AG09319 (cell line): ENCODE measurements at places on chromosomes 12 and 14.

- DNase-seq: no peak
These were observed 284.8 kb downstream of the ITPR2 start for GRCh38 chr12:26548227-26548626.

- peak; percentile 30 for DNase-seq
These were observed 232.1 kb downstream of the NAV3 start for GRCh38 chr12:78062786-78063185.

DNA sequence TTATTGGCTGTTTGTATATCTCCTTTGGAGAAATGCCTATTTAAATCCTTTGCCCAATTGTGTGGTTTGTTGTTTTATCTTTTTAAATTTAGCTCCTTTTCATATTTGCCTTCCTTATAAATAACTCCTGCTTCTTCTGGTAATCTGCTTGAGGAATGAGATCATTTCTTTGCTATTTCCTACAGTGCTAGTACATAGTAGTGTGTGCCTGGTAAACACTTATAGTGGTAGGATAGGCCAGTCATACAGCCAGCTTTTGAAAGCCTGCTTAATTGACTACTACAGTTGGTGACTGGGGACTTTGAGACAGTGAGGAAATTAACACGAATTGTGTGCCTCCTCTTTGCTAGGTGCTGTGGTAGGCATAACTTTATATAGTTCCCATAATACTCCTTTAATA is 68.7 kb downstream of the BORCS5 start:
- no peak for DNase-seq

DNA sequence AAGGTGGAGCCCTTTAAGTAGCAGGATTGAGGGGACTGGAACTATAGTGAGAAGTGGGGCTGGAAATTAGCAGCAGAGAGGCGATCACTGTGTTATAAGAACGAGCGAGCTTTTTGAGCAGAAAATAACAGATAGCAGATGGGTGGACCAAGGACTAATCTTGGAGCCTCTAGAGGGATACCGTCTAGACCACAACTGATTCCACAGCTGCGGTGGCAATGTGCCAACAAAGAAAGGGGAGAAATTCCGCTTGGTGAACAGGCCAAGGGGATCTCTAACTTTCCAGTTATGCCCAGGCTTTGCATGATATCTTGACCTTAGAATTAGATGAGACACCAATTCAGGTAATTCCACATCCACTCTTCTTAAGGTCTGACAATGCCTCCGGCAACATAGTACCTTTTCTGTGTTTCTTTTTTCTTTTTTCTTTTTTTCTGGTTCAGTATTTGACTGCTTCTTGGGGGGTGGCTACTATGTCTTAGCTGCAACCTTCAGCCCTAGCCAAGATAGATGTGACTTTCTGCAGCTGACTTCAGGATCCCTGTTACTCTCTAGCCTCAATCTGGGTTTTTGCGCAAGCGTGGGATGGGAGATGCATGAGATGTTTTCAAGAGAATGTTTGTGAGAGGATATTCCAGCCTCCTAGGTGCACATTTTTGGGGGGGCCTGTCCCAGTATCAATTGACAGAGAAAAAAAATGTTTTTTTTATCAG is 143.4 kb upstream of the CPSF6 start:
- DNase-seq: no peak

DNA sequence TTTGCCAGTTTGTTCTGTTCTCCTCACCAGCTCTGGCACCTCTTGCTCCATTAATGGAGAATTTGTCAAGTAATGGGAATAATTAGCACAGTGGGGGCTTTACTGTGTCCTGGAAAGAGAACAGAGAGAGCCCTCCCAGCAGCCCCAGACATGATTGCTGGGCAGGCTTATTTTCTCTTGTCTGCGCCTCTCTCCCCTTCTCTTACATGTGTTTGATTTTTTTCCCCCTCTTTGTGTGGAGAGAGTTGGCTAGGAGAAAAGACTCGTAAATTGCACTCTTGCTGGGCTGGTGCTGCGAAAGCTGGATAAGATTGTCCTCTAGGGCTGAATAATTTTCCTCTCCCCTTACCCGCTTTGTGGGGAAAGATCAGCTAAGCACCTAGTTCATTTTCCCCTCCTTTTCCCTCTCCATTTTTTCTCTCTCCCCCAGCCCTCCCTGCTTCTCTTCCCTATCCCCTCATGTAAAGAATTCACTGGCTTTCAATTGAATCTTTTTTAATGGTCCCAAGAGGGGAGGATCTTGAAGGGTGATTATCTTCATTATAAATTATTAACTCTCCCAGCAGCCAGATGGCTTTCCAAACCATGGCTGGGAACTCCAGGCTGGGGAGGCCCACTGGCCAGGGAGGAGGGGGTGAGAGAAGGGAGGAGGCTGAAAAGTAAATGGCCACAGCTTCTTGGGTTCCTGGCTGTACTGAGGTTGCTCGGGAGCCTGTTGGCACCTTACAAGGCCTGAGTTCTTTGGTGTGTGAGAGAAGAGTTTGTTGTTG is 62.2 kb downstream of the NRXN3 start:
- DNase-seq: no peak

GRCh38 chr14:79136071-79137044 is 966.2 kb downstream of the NRXN3 start:
- DNase-seq: no peak

DNA sequence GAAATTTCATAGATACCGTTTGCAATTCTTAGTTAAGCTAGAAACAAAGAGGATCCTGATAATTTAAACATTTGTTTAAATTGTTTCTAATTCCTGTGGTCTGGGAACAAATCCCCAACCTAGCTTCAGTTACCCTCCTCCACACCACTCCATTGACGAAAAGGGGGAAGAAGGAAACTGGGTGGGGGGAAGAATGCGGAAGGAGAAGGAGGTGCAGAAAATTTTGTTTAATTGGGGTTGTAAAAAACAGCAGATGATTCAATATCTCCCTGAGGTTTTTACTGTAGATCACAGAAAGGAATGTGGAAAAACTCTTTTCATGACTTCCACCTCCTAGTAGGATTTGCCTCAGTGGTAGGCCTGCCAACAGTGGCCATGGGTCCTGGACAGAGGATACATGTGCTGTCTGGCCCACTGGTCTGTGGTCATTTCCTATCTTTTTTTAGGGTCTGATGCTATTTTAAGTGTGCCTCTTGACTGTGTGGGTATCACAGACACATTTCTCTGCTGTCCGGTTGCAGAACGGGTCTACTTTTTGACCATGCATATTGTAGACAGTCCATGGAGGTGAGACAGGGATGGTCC is 122.9 kb upstream of the PCED1B start:
- DNase-seq: no peak

GRCh38 chr12:25013061-25013460 is 64.2 kb upstream of the BCAT1 start:
- DNase-seq: no peak

GRCh38 chr12:75953312-75953906 is 78.2 kb downstream of the PHLDA1 start:
- DNase-seq: peak; percentile 95

- DNase-seq: no peak
These were observed 16.1 kb upstream of the HDAC7 start for GRCh38 chr12:47835831-47836155.

DNA sequence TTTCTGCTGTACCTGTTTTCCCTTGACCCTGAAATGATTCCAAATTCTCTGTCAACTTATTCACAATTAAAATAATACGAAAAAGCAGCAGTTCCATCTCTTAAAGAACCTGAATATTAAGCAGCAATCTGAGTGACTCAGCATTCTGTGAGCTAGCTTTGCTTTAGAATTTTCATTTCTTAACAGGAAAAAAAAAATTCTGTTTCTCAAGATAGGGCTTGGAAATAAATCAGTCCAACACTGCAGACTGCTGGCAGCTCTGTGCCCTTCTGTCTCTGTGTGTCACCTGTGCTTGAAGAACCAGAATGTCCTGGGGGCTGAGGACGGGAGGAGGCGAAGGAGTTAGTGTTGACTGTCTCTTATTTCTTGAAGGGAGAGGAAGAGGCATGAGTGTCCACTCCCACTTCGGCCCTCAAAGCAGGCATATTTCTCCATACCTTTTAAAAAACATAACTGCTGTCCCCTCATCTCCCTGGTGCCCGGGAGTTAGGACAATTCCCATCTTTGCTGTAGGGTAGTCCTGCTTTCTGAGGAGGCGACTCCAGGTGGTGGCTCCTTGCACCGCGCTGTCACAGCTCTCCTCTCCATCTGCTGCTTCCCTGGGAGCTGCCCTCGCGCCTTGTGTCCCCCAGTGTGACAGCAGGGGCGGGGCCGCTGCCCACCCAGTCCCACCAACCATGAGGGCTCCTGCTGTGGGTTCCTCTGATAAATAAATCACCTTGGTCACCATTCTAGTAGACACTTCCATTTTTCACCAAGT is 203.1 kb downstream of the CALM1 start:
- DNase-seq: no peak

- no peak for DNase-seq
These were observed 73.7 kb downstream of the DCAF5 start for GRCh38 chr14:69079188-69079742.

DNA sequence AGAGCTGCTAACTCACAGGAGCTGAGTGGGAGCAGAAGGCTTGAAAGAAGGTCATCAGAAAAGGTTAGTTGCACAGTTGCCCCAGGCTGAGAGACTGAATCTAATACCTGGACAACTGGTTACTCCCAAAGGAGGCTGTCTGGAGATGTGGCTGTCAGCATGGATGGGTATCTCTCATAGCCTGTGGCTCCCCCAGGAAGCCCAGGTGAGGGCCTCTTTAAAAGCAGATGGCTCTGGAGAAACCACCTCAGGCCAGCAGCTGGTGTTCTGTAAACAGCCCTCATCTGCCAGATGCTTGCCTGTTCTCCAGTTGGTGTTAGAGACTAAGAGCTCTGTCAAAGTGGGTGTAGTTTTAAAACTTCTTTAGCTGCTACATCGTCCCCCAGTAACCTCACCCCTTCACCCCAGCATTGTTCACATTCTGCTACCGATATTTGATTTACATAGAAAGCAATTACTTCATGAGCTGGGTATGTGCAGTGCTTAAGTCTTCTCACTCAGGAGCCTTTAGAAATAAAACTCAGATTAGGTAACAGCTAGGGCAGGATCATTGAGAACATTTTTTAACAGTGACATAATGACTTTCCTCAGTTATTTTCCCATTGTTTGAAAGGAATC is 25.8 kb downstream of the DACT1 start:
- no peak for DNase-seq

DNA sequence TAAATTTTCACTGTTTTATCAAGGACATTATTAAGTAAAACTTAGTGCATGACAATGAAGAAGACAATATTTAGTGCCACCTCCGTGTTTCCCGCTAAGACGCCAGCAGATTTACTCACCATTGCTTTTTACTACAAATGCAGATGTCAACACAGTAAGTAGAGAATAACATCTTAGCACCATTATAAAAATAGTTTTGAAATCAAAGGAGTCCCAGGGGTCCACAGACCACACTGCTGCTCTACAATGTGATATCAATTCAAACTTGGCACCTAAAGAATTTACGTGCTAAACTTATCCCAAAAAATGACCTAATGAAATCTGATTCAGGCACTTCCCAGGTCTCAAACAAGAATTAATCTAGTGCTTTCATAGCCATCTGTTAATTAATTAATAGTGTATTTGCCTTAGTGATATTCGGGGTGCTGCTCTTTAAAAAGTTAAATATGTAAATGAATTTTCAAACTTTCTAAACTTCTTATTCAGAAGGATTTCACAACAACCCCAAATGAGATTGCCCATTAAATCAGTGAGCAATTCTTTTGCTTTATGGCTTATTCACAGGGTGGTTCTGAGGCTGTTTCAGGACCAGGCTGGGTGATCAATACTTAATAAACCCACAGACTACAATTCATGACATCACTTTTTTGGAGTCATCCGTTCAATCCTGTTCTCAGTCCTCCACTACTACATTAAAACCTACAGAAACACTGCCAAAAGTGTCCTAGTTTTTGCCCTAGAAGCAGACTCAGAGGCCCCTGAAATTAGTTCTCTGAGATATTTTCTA is 161.3 kb upstream of the LMNTD1 start:
- no peak for DNase-seq

- DNase-seq: no peak
These were observed 105.4 kb downstream of the CRACR2A start for GRCh38 chr12:3647504-3647903.

DNA sequence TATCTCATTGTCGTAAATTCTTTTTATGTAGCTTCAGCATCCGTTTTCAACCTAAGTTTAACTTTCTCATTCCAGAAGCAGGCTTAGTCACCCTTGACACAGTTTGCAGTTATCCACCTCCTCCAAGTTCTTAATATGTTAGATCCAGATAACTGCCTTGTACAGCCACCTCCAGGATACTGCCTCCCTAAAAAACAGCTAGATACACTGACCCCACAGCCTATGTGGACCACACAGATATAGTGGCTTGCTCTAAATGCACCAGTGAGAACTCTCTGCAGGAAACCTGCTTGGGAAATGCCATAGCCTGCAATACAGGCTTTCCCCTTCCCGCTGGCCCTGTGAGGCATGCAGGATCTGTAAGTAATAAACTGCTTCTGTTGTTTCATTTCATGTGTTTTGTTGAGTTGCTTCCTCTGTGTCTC is 11.1 kb upstream of the RTL1 start:
- no peak for DNase-seq

DNA sequence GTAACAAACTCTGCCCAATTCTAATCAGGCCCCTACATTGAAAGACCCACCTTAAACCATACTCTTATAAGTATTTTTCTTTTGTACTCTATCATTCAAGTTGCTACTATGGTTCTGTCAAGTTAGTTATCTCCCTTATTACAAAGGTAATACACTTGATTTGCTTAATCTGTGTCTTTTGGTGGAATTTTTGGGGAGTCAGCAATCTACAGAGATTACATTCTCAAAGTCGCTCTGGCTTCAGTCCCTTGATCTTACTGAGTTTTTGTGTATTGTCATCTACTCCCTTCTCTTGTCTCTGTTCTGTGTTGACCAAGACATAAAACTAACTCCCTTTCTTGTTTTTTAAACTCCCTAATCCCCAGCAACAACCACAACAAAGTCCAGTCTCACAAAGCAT is 353.1 kb downstream of the LRIG3 start:
- DNase-seq: no peak

DNA sequence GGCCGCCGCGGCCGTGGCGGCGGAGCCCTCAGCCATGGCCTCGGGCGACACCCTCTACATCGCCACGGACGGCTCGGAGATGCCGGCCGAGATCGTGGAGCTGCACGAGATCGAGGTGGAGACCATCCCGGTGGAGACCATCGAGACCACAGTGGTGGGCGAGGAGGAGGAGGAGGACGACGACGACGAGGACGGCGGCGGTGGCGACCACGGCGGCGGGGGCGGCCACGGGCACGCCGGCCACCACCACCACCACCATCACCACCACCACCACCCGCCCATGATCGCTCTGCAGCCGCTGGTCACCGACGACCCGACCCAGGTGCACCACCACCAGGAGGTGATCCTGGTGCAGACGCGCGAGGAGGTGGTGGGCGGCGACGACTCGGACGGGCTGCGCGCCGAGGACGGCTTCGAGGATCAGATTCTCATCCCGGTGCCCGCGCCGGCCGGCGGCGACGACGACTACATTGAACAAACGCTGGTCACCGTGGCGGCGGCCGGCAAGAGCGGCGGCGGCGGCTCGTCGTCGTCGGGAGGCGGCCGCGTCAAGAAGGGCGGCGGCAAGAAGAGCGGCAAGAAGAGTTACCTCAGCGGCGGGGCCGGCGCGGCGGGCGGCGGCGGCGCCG is 381 bp downstream of the YY1 start:
- no peak for DNase-seq

DNA sequence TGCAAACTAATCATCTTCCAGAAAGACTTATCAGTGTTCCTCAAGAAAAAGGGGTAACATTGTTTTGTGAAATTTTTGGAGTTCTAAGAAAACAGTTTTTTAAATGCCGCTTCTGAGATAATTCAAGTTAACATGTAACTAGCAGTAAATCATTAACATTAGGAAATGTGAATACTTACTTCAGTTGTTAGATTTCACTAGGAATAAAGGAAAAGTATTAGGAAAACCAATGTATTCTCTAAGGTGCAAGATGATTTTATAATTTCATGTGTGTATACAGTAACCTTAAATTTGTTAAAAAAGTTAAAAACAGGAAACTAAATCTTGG is 36.8 kb downstream of the PAPOLA start:
- no peak for DNase-seq
